Right ventricle myocardium superior (tissue), 1 donor: ENCODE measurements at places on chromosomes 7 and 10. TPM values are rescaled to one million over a fixed set of nuclear protein-coding genes. Genes with fewer than 3 reads are reported as not detected.

Gene NEUROG3
- not detected for total RNA-seq

Gene CCL24
- total RNA-seq, result not detected

- DNase-seq, result no peak
Observed at GRCh38 chr10:33643042-33643441, 308.6 kb upstream of the NRP1 start.

DNA sequence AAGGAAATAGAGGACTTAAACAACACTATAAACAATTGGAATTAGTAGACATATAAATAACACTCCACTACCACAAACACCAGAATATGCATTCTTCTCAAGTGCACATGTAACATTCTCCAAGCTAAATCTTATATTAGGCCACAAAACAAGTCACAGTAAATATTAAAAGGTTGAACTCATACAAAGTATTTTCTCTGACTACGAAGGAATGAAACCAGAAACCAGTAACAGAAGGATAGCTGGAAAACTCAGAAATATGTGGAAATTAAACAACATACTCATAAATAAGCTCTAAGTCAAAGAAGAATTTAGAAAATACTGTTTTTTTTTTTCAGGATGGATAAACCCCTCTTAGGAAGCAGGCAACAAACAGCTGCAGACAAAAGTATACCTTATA is 77.4 kb upstream of the IGFBP3 start:
- no peak for DNase-seq

DNA sequence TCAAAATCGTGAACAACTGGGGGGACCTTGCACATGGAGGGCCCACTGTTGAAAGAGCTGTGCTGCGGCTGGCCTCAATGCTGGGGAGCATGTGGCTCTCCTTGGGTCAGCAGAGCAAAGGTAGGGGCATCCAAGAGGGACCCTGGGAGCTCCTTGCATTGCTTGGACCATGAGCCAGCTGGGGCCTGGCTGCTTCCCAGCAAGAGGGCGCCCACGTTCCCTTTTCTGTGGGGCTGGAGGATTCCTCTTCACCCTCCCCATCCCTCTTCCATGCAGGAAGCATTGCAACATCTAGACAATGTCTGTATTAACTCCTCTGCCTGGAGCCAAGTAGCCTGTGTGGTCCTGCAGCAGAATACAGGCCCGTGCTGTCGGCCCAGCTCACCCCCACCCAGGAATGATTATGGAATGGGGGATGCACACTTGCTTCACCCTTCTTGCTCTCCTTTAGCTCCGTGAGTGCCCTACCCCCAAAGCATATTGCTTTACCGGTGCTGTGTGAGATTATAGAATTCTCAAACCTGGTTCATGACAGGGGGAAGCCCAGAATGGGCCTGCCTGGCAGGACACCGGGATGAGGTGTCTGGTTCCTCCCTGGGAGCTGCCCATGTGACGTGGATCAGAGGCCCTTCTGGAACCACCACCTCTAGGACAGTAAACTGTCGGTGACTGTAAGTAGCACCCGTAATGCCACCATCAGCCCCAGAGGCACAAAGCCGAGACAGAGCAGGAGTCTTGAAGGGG is 61.9 kb downstream of the SYPL1 start:
- no peak for DNase-seq

Gene COL28A1
- total RNA-seq, result 6.7 TPM

DNA sequence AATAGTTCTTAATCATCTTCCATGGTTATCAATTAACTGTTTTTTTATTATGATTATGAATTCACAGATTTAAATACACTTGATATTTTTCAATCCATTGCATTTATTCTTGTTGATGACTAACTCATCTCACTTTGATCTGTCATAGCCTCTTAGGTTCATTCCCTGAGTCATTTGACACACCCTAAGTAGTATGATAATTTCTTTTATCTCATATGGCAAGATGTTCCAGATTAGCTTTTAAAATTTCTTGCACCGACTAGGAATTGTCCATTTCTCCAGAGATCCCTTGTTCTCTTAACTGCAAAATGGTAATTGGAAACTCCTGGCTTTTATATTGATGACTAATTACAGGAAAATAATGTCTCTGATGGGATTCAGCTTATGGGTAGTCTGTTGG is 87.6 kb upstream of the CCDC6 start:
- DNase-seq, result no peak

Gene TMEM139
- total RNA-seq, result 16.1 TPM

- no peak for DNase-seq
Observed at GRCh38 chr7:138608275-138608674, 92.9 kb downstream of the SVOPL start.

- no peak for DNase-seq
Observed at GRCh38 chr7:96120445-96121225, 201.3 kb downstream of the SLC25A13 start.

Gene CDNF
- total RNA-seq, result 2.3 TPM

Gene OR2A42
- not detected for total RNA-seq

GRCh38 chr10:102615361-102615760 is 28.9 kb upstream of the TRIM8 start:
- peak; percentile 49 for DNase-seq

GRCh38 chr10:26468700-26469099 is 30.6 kb downstream of the APBB1IP start:
- DNase-seq, result no peak

Gene EN2
- total RNA-seq, result 0.11 TPM

GRCh38 chr7:80929619-80930018 is 10.8 kb upstream of the SEMA3C start:
- DNase-seq, result no peak

Gene PVRIG
- total RNA-seq, result not detected

- DNase-seq, result no peak
Observed at GRCh38 chr7:50762337-50762736, 20.4 kb downstream of the GRB10 start.

Gene PKD2L1
- total RNA-seq, result not detected

GRCh38 chr10:1212571-1213141 is 156.5 kb downstream of the WDR37 start:
- DNase-seq, result no peak

- DNase-seq, result no peak
Observed at GRCh38 chr10:94602729-94603515, 57.3 kb downstream of the HELLS start.
